ENCODE measurements at places on chromosomes 16 and 17.

GRCh38 chr17:74807925-74808324, 31.8 kb upstream of the NAT9 start:
- DNase-seq = no peak

- no peak for DNase-seq
These were observed 333.1 kb downstream of the CPPED1 start for GRCh38 chr16:12470311-12471229.

GRCh38 chr17:14737984-14738651, 437.2 kb downstream of the HS3ST3B1 start:
- peak; percentile 98 for DNase-seq

DNA sequence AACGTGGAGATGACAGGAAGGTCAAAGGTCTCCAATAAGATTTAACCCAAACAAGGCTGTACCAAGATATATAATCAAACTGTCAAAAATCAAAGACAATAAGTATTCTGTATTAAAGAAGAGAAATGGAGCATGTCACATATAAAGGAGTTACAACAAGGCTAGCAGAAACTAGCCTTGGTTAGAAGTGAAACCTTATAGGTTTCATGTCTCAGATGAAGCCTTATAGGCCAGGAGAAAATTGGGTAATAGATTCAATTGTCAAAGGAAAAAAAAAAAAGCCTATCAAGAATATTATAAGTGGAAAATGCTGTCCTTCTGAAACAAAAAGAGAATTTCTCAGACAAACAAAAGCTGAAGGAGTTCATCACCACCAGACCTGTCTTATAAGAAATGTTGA, 419.4 kb downstream of the CDH11 start:
- no peak for DNase-seq

GRCh38 chr16:24357511-24357910, 101.4 kb downstream of the CACNG3 start:
- DNase-seq = no peak

GRCh38 chr16:73996624-73997339, 299.8 kb upstream of the PSMD7 start:
- no peak for DNase-seq
